ENCODE measurements at places on chromosomes 3 and 15. TPM values are rescaled to one million over a fixed set of nuclear protein-coding genes. Genes with fewer than 3 reads are reported as not detected.

DNA sequence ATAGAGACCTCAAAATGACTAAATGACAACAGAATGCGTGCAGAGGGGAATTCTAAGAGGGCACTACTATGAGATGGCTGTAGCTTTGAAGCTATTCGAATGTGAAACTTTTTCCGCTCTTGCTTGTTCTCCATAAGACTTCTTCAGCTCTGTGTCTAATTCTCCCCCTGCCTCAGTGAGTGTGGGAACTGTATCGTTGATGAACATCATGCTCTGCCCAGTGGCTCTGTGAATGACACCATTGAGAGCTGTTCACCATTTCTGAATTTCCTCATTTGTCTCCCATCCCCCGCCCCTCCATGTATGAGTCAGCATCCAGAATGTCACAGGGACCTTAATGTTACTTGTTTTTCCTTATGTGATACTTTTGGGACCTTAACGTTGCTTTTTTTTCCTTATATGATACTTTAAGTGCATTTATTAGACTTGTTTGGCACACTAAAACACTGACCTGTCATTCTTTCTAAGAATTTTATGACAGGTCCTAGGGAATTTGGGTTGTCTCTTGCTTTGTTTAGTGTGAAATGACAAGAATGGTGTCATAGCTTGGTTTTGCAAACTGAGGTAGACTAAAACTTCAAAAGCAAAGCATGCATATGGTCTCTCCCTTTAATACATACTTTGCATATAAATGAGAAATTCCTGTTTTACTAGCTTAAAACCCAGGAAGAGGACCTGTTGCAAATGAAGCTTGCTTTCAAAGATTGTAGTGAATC is 99.6 kb downstream of the FNDC3B start:
- no peak overlapping the region for H3K4me3 ChIP-seq
- H3K27me3 ChIP-seq = no peaks in the 10 kb centered on the region
- no peaks in the 10 kb centered on the region for H3K36me3 ChIP-seq
- H3K27ac ChIP-seq = peak overlapping the region; percentile 13
- no peak for DNase-seq
- H3K4me1 ChIP-seq = no peaks in the 10 kb centered on the region

GRCh38 chr15:74050127-74050526 is 32.2 kb downstream of the GOLGA6A start:
- DNase-seq = no peak
- H3K4me3 ChIP-seq = no peak overlapping the region
- H3K27ac ChIP-seq = no peak overlapping the region
- peaks cover 32% of the 10 kb centered on the region for H3K4me1 ChIP-seq
- no peaks in the 10 kb centered on the region for H3K27me3 ChIP-seq

The ZFAND6 gene
- 81.9 TPM for total RNA-seq

- no peaks in the 10 kb centered on the region for H3K27me3 ChIP-seq
- no peak overlapping the region for H3K27ac ChIP-seq
- DNase-seq = no peak
- no peak overlapping the region for H3K4me3 ChIP-seq
Measured at GRCh38 chr3:194279101-194279500, 72.0 kb downstream of the CPN2 start.

The PLD1 gene
- 6.4 TPM for total RNA-seq

DNA sequence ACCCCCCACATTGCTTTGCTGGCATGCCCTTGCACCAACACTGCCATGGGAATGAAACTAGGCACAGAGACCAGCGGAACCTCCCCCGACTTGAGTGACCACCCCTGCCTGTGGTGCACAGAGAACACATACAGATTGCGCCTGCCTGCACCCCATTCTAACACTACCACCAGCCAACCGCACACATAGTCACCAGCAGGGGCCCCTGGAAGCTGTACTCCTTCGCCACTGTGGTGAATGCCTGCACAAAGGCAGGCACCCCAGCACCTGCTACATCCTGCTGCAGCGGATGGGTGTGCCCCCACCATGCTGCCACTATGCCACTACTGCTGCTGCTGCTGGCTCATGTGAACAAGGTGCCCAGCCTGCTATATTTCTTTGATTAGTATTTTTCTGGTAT is 27.4 kb upstream of the DNAAF4 start:
- DNase-seq = no peak
- H3K27ac ChIP-seq = no peak overlapping the region
- no peaks in the 10 kb centered on the region for H3K27me3 ChIP-seq
- no peaks in the 10 kb centered on the region for H3K4me1 ChIP-seq
- H3K36me3 ChIP-seq = no peaks in the 10 kb centered on the region

GRCh38 chr3:193833592-193833991 is 240.6 kb downstream of the OPA1 start:
- H3K27ac ChIP-seq = no peak overlapping the region
- no peak for DNase-seq
- H3K4me1 ChIP-seq = no peaks in the 10 kb centered on the region
- H3K27me3 ChIP-seq = no peaks in the 10 kb centered on the region
- H3K4me3 ChIP-seq = no peak overlapping the region

The NKIRAS1 gene
- total RNA-seq = 5.3 TPM

DNA sequence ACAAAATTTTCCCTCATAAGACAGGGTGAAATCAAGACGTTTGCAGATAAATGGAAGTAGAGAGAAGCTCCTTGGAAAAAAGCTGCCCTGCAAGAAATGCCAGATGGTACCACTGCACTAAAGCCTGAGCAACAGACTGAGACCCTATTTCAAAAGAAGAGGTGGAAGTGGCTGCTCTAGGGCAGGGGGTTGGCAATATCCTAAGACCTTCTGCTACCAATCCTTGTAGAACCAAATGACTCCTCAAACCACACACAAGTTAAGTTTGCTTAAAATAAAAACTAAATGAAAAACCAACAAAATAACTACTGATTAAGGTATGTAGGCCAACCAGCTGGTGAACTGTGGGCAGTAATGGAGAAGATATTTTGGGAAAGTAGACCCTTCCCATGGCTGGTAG is 21.3 kb downstream of the RAB43 start:
- H3K36me3 ChIP-seq = peaks cover 32% of the 10 kb centered on the region
- H3K4me3 ChIP-seq = no peak overlapping the region
- no peak overlapping the region for H3K27ac ChIP-seq

The CALML4 gene
- 8.8 TPM for total RNA-seq

- H3K27ac ChIP-seq = no peak overlapping the region
- no peak overlapping the region for H3K4me3 ChIP-seq
- H3K27me3 ChIP-seq = no peaks in the 10 kb centered on the region
- no peak for DNase-seq
- no peaks in the 10 kb centered on the region for H3K4me1 ChIP-seq
Measured at GRCh38 chr3:98553753-98554152, 22.0 kb downstream of the GPR15 start.

- H3K4me3 ChIP-seq = no peak overlapping the region
- peak overlapping the region; percentile 8 for H3K27ac ChIP-seq
- DNase-seq = no peak
- H3K4me1 ChIP-seq = peaks cover 34% of the 10 kb centered on the region
- no peaks in the 10 kb centered on the region for H3K36me3 ChIP-seq
Measured at GRCh38 chr3:107979538-107979937, 111.3 kb downstream of the CD47 start.

GRCh38 chr15:25864966-25865365 is 1.8 kb upstream of the ATP10A start:
- peaks cover 23% of the 10 kb centered on the region for H3K27me3 ChIP-seq
- H3K4me3 ChIP-seq = no peak overlapping the region
- H3K27ac ChIP-seq = no peak overlapping the region
- no peak for DNase-seq

DNA sequence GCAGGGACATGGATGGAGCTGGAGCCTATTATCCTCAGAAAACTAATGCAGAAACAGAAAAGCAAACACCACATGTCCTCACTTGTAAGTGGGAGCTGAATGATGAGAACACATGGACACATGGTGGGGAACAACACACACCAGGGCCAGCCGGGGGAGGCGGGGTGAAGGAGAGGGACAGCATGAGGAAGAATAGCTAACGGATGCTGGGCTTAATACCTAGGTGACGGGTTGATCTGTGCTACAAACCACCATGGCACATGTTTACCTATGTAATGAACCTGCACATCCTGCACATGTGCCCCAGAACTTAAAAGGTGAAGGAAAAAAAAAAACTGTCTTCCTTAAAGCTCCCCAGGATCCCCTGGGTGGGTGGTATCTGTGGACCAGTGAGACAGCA is 87.1 kb downstream of the ADAMTS17 start:
- no peaks in the 10 kb centered on the region for H3K4me1 ChIP-seq
- H3K36me3 ChIP-seq = no peaks in the 10 kb centered on the region
- no peak for DNase-seq
- H3K4me3 ChIP-seq = no peak overlapping the region

- H3K36me3 ChIP-seq = no peaks in the 10 kb centered on the region
- H3K27ac ChIP-seq = no peak overlapping the region
- H3K4me3 ChIP-seq = no peak overlapping the region
- DNase-seq = no peak
- no peaks in the 10 kb centered on the region for H3K4me1 ChIP-seq
Measured at GRCh38 chr3:147937891-147938290, 528.7 kb downstream of the ZIC1 start.

- no peaks in the 10 kb centered on the region for H3K4me1 ChIP-seq
- no peaks in the 10 kb centered on the region for H3K27me3 ChIP-seq
- no peak overlapping the region for H3K4me3 ChIP-seq
- DNase-seq = no peak
- H3K36me3 ChIP-seq = no peaks in the 10 kb centered on the region
Measured at GRCh38 chr3:56042326-56042951, 425.8 kb downstream of the ERC2 start.

The UQCC5 gene
- total RNA-seq = 15.5 TPM

DNA sequence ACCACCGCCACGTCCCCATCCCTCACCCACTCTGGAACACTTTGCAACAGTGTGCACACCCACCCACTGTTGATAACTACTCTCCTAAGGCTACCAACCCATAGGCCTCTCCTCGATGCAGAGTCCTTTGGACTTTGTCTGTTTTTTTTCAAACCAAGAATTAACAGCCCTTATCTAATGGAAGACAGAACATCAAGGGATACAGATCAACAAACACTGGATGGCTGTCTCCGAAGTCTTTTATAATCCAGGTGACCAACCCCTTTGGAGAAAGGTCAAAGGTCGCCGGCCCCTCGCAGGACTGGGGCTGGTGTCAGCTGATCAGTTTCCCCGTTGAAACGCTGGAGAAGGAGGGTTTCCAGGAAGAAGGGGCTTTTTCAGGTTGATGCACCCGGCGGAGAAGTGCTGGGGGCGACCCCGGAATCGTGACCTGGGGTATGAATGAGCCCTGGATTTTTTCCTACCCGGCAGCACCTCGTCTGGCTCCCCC is 532 bp downstream of the B4GALT4 start:
- peak overlapping the region; percentile 92 for H3K27ac ChIP-seq
- no peaks in the 10 kb centered on the region for H3K27me3 ChIP-seq
- H3K36me3 ChIP-seq = peaks cover 7% of the 10 kb centered on the region
- peak; percentile 23 for DNase-seq
- peak overlapping the region; percentile 57 for H3K4me3 ChIP-seq
- H3K4me1 ChIP-seq = peaks cover 21% of the 10 kb centered on the region

- H3K27me3 ChIP-seq = no peaks in the 10 kb centered on the region
- H3K27ac ChIP-seq = no peak overlapping the region
- H3K36me3 ChIP-seq = no peaks in the 10 kb centered on the region
- no peak overlapping the region for H3K4me3 ChIP-seq
- no peaks in the 10 kb centered on the region for H3K4me1 ChIP-seq
Measured at GRCh38 chr3:117811786-117812185, 1102.2 kb downstream of the TUSC7 start.

The C3orf70 gene
- total RNA-seq = 0.76 TPM

GRCh38 chr15:40420793-40421192 is 15.2 kb downstream of the IVD start:
- H3K27ac ChIP-seq = no peak overlapping the region
- H3K36me3 ChIP-seq = peaks cover 21% of the 10 kb centered on the region
- peaks cover 5% of the 10 kb centered on the region for H3K4me1 ChIP-seq
- DNase-seq = no peak
- H3K4me3 ChIP-seq = no peak overlapping the region

GRCh38 chr3:131323014-131323413 is 58.6 kb upstream of the NUDT16 start:
- H3K27me3 ChIP-seq = no peaks in the 10 kb centered on the region
- H3K4me1 ChIP-seq = no peaks in the 10 kb centered on the region

DNA sequence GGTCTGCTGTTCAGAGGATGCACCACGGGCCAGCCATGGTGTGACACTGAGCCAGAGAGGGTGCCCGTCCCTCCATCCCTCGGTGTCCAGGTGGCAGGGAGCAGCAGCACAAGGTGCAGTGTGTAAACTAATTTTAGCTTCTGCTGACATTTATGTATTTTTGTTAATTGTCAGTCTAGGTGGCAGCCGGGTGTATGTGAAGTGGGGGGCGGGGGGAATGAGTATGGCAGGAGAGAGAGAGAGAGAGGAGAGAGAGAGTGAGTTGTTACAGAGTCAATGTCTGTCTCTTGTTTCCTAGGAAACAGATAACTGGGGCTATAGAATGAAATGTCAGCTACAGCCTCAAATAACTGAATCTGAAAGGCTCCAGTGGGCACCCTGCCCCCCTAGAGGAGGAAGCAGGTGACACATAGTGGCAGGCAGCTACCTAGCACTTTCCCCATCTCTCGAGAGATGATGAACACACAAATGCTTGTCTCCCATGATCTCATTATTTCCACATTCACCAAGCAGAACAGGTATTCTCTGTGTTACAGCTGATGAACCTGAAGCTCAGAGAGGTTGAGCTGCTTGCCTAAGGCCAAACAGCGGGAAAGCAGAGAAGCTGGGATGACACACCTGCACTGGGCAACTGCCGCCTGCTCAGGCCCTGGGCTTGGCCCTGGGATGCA is 24.7 kb downstream of the RASGRF1 start:
- no peaks in the 10 kb centered on the region for H3K4me1 ChIP-seq
- no peak for DNase-seq
- H3K27me3 ChIP-seq = no peaks in the 10 kb centered on the region
- no peaks in the 10 kb centered on the region for H3K36me3 ChIP-seq

DNA sequence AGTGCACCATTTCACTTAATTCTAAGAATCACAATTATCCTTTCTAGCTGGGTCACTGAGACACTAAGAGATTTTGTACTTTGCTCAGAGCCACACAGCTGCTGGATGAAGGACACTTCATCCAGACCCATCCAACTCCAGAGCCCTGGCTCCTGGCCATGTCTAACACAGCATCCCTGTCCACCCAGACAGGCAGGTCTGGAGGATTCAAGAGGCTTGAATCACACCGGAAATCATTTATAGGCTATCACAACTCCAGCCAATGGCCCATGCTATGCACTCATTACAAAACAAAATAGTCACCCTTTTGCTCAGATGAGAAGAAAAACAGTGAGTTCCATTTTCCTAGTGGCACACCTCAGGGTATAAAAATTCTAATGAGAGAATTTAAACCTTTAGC is 198.2 kb upstream of the LMCD1 start:
- no peak overlapping the region for H3K4me3 ChIP-seq
- H3K36me3 ChIP-seq = no peaks in the 10 kb centered on the region
- H3K27ac ChIP-seq = no peak overlapping the region
